NCI-H1105 (cell line): ENCODE measurements at places on chromosomes 5 and 9.

DNA sequence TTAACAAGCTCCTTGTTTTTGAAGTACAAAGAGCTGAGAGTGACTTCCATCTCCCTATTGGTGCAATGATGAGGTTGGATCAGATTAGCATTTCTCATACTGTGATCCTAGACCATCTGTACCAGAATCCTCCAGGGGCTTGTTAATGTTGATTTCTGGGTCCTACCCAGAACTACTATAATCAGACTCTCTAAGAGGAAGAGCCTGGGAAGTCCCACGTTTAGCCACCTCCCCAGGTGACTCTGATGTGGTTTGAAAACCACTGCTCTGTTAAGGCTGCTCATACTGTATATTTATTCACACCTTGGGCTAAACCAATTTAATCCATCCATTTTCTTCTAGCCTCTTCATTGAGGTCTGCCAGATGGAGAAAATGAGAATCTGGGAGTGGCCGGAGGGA is 49.6 kb upstream of the SMIM32 start:
- DNase-seq: no peak

- DNase-seq: no peak
Observed at GRCh38 chr9:19665146-19665863, 123.5 kb downstream of the SLC24A2 start.

DNA sequence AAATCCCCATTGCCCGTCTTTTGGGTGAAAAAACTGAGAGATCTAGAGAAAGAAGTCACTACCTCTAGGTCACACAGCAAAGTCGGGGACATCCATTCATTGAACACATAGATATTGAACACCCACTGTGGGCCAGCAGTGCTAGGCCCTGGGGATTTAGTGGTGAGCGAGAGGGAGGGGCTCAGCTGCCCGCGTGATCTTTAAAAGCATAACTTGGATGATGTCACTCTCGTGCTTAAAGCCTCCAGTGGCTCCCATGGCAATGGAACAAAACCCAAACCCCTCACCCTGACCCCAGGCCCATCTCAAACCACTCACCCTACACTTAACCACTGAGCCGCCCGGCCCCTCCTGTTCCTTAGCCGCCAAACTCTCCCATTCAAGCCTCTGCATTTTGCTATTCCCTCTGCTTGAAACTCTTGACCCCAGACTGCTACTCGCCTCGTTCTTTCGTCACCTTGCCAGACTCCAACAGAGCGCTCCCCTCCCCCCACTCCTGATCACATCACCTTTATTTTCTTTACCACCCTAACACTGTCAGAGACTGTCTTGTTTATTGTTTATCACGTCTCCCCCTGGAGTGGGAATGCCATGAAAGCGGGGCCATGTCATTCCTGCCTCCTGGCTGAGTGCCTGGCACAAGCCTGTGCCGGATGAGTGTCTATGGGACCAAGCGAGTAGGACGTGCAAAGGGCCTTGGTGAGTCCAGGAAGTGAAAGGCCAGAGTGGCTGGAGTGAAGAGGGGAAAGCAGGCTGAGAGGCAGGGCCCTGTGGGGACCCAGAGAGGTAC is 710 bp upstream of the PIP5KL1 start:
- DNase-seq: peak; percentile 19

GRCh38 chr5:146363161-146363874 is 24.7 kb downstream of the POU4F3 start:
- DNase-seq: no peak

- no peak for DNase-seq
Observed at GRCh38 chr9:132672413-132672690, 2.1 kb downstream of the GTF3C4 start.

- DNase-seq: no peak
Observed at GRCh38 chr9:93169444-93169843, 14.5 kb upstream of the WNK2 start.

GRCh38 chr9:21574261-21574660 is 92.1 kb upstream of the IFNE start:
- no peak for DNase-seq

DNA sequence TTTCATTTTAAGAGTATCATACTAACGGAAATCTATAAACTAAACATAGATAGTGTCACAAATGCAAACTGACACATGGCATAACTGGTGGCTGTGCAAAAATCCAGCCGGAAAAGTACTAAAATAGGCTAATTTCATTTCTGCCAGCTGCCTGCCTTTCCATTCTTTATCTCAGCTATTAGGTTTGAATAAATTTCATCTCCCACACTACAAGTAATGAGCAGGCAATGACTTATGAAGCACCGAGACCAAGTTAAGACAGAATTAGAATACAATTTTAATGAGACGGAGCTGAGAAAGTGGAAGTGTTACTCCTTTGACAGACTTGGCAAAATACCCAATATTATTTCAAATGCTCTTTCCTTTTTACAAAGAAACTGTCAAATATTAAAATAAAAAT is 258.8 kb upstream of the ZNF608 start:
- no peak for DNase-seq

DNA sequence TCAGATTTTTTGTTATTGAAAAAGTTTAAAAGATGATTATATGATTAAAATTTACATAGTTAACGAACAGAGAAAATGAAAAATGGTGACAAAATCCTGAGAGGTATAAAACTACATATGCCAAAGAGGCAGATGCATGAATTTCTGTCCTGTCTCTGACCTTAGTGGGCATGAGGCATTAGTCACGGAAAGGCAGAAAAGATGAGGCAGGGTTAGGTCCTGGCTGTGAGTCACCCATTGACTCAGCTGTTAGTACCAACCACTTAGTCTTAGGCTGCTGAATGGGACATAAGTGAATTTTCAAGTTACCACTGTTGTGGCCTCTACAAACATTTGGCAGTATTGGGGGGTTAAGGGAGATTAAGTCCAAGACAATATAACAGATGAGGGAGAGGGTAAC is 33.1 kb downstream of the RASA1 start:
- DNase-seq: no peak

DNA sequence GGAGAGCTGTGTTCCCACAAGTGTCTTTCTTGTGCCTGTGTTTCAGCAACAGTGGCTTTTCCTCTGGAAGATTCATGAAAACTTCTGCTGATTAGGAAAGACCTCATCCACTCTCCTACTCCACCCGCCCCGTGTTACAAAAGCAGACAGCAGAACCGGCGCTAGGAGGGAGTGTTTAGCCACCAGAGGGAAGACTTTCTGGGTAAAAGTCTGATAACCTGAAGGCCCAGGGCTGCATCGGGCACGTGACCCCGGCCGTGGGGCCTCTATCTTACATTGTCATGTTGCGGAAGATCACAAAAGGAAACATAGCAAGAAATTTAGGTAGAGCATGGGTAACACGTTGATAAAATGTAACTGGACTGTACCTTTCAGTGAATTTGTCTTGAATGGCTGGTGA is 32.0 kb upstream of the DMRT2 start:
- no peak for DNase-seq

DNA sequence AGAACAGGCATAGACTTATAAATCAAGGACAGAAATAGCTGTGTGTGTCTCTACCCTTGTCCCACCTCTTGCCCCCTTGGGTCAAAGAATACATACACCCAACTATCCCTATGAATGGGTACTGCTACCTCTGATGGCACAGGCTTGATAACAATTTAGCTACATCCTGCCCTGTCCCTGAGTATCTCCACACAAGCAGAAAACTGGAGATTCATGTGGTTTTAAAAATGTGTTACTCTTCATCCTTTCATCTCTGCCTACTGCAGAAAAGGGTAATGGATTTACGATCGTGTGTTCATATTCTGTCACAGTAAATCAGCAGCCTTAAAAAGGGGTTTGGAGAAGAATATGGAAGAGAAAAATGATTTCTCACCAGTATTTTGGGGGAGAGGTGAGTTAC is 49.2 kb upstream of the NREP start:
- DNase-seq: no peak

GRCh38 chr9:126125577-126125976 is 201.1 kb upstream of the MVB12B start:
- DNase-seq: no peak

DNA sequence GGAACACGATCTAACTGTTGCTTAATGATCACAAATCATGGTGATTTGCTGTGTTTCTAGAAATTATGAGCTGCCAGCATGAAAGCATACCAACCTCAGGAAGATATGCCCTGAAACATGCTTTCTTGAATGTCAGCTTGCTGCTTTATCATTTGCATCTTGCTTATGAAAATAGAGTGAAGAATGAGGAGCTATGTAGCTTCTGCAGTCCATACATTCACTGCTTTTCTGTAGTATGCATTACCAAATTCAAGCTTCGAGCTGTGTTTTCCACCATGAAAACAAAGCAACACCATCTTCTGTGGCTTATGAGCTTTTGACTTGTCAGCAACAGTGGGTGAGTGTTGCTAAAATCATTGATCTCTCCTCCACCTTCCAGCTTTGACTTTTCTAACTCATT is 16.5 kb downstream of the F2RL2 start:
- no peak for DNase-seq

- DNase-seq: no peak
Observed at GRCh38 chr9:78565481-78565880, 268.6 kb downstream of the PSAT1 start.

DNA sequence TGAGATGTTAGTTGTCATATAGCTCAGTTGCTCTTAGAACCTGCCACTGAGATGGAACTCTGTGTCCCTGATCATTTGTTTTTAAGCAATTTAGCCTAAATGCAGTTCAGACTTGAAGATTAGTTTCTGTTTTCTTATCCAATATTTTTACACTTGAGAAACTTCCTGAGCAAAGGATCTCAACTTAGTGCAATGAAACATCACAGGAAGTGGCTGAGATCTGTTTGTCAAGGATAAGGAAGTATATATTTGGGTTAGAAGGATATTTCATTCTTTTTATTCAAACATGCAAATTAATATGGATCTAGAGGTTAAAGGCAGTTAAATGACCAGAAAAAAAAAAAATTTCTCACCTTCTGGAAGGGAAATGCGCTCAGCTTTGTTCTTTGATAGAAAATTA is 19.7 kb upstream of the F2R start:
- DNase-seq: no peak

GRCh38 chr5:115735108-115735998 is 81.1 kb downstream of the CDO1 start:
- no peak for DNase-seq

DNA sequence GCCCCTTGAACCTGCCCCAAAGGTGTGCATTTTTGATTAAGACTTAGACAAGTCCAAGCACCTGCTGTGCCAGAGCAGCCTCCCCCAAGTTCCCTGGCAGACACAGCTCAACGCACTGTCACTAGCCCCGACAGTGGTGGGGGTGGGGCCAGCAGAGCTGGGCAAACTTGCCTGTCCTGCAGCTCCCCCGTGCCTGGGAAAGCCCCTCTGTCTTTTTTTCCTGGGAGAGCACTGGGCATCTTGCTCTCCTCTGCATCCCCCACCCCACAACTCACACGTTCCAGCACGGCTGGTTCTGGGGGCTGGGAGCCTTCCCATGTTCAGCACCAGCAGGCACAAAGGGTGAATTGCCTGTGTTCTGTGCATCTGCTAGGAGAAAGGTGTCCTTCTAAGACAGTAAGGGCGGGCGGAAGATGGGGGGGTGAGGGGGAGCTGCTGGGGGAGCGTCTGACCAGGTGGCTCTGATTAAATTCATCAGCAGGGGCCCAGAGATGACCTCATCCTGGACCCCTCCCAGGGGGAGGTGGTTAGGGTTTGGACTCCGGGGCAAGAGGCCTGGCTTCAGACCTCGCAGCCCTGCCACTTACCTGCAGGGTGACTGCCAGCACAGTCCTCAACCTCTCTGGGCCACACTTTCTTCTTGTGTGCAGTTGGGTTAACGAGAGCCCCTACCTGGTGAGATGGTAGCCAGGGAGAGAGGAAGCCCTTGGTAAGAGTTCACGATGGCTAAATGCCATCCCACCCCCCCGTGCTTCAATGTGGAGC is 23.5 kb downstream of the HMCN2 start:
- no peak for DNase-seq

- no peak for DNase-seq
Observed at GRCh38 chr9:70581214-70581954, 166.9 kb upstream of the KLF9 start.
